ENCODE measurements at places on chromosomes 13 and 19. TPM values are rescaled to one million over a fixed set of nuclear protein-coding genes. Genes with fewer than 3 reads are reported as not detected.
A peak's percentile ranks its signal among the peaks of the same experiment; 100 is the strongest.

DNA sequence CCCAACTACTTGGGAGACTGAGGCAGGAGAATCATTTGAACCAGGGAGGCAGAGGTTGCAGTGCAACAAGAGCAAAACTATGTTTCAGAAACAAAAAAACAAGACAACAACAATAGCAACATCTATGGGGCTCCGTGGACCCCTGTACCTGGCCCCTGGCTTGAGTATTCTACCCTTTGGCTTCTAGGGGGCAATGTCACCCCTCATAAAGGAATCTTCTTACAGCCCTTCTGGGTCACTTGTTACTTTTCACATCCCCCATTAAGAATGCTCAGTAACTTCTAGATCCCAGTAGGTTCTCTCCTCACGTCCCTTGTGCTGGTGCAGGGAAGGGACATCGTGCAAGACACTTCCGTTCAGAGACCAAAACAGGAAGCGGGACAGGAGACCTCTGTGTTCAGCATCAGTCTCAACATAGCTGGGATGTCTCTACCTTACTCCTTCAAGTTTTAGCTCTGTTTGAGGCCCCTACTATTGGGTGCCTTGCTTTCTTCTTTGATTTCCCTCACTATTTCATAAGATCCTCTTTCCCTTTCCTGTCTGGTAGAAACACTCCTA lies 218.1 kb upstream of the ARGLU1 start:
- no peak for DNase-seq

GRCh38 chr13:48843630-48844380 lies 131.9 kb upstream of the FNDC3A start:
- no peak for DNase-seq

- DNase-seq: no peak
Observed at GRCh38 chr19:24032651-24033050, 54.3 kb upstream of the ZNF254 start.

DNA sequence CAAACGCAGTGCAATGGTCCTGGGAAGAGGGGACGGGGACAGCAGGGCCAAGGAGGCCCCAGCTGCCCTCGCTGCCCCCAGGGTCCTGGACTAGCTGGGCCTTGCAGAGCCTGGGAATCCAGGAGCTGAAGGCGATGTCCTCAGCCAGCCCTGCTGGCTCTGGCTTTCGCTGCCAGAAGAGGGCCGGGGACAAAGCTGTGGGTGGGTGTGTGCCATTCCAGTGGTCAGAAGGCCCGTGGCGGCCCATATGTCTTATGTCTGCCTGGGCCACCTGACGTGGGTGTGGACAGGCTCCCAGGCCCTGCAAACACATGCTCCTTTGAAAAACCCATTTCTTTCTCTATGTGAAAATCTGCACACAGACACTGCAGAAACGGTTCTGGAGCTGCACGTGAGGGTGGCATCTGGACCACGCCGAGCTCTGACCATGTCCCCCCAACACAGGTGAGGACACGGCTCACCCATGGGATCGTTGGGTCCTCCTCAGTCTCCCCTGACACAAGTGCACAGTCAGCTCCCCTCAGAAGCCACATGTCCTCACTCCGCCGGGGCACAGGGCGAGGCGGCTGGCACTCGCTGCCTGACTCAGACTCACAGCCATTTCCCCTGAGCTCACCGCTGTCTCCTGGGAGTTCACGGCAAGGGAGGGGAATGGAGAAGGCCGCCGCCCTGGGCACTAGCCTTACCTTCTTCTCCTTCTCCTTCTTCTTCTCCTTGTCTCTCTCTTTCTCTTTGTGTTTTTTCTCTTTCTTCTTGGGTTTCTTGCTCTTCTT lies 16.9 kb downstream of the IZUMO4 start:
- no peak for DNase-seq

GRCh38 chr13:107450931-107451330 lies 764.4 kb downstream of the LIG4 start:
- peak; percentile 96 for DNase-seq

- DNase-seq: no peak
Observed at GRCh38 chr13:39054112-39054511, 15.9 kb downstream of the NHLRC3 start.

The ENOX1 gene
- total RNA-seq: 7.6 TPM

All from fibroblast of lung (primary cell).